ENCODE measurements at places on chromosomes 3 and 15. TPM values are rescaled to one million over a fixed set of nuclear protein-coding genes. Genes with fewer than 3 reads are reported as not detected.

SELENOS gene
- 68.4 TPM for total RNA-seq

DNA sequence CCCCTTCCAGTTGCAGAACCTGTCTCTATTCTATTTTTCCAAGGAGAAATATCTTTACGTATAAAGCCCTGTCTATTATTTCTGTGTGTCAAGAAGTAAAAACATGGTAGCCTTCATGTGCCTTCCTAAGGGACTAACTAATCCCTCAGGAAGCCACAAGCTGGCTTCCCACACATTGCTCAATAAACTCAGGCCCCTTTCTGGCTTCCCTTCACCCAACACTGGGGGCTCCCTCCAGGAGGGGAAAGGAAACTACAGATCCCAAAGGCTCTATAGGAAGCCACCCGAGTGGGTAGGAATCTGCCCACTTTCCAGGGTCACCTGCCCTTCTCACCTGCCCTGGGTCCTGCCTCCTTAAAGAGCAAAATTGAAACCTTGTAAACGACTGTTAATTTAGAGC, 4.6 kb downstream of the TLE3 start:
- no peak for DNase-seq

DNA sequence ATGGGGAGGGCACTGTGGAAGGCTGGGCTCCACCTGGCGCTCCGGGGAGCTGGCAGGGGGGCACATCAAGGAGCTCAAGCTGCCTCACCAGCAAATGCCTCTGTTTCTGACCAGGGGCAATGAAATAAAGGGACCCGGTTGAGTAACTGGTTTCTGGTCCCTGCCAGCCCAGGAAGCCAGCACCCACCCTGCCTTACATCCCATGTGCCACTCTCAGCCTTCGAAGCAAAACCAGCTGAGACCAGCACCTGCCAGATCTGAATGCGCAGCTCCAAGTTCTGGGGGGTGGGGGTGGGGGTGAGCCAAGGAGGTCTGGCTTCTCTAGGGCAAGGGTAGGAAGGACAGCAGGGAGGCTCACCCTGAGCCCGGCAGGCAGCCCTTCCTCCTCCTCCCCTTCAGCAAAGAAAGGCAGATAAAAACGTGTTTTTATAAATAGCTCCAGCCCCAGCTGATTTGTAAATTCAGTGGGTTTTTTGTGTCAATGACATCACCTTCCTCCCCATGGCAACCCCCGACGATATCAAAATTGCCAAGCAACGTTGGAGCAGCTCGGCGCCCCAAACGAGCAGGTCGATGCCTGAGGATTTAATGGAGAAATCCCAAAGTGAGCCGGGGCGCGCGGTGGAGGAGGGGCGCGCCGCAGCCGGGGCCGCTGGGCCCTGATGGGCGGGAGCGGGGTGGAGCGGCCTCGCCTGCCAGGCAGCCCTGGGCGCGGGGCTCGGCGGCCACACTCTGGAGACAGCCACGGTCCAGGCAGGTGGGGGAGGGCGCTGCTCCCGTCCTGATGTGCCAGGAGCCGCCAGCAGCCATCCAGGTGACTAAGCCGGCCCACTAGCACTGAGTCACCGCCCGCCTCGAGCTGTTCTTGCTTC, at the start of gene PAK6:
PAK6 (plus strand) TSS at position 532 of the 872 bp plus-strand sequence. CDS start 25,723 bp downstream, outside the sequence.
- peak; percentile 96 for DNase-seq

- DNase-seq = peak; percentile 75
Observed at GRCh38 chr3:23865595-23866396, 51.0 kb downstream of the NKIRAS1 start.

DNA sequence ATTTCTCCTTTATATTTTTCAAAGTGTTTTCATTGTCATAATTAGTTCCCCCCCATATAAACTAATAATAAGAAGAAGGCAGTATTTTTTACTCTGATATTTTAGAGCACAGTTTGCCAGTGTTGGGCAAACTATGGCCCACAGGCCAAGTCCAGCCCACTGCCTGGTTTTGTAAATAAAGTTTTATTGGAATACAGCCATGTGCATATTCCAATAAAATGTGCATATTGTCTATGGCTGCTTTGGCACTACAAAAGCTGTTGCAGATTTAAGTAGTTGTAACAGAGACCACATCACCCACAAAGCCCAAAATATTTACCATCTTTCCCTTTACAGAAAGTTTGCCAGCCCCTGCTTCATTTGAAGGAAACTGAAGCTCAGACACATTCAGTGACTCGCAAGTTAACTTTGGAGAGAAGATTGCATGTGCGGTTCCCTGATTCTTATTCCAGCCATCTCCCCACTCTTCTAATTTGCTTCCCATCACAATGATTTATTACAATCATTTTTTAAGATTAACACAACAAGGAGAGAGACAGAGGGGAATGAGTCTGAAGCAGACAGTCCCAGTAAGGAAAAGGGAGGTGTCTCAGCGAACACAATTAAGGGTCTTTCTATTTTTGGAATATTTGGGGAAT, 48.9 kb downstream of the RFTN1 start:
- no peak for DNase-seq

Measured in endodermal cell (in vitro differentiated cells).